ENCODE measurements at places on chromosomes 12 and 14. TPM values are rescaled to one million over a fixed set of nuclear protein-coding genes. Genes with fewer than 3 reads are reported as not detected.

The SSTR1 gene
- 1.1 TPM for total RNA-seq

The HHIPL1 gene
- total RNA-seq, result 0.56 TPM

The TMEM117 gene
- 29.7 TPM for total RNA-seq

DNA sequence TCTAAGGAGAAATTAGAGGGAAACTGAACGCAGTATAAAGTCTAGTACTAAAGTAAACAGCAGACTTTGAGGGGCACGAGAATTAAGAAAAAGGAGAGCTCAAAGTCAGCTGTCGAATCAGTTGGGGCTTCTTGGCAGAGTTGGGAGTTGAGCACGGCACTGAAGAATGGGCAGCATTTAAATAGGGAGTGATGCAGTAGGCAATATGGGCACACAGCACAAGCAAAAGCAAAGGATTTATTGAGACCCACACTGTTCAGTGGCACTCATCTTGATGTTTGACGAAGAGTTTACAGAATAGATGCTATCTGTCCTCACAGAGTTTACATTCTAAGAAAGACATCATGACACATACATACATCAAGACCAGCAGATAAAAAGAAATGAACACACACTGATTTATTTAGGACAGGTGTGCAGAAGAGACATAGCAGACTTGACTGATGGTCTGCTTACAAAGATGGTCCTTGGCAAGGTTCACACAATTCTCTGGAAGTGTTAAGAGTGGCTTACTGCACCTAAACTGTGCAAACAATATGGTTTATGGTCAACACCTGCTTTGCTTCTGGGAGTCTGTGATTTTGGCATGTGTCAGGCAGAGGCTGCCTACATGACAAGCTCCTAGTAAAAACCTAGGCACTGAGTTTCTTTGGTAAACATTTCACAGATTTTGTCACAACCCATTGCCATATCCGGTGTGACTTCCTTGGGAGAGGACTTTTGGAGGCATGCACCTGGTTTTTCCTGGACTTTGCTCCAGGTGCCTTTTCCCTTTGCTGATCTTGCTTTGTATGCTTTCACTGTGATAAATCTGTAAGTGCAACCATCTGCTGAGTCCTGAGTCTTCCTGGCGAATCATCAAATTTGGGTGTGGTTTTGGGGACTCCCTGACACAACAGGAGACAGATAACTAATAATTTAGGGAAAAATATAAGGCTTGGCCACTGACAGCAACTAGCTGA lies 26.3 kb downstream of the ALKBH1 start:
- H3K36me3 ChIP-seq, result peaks cover 10% of the 10 kb centered on the region
- no peak overlapping the region for H3K4me3 ChIP-seq
- no peaks in the 10 kb centered on the region for H3K27me3 ChIP-seq
- no peak overlapping the region for H3K27ac ChIP-seq
- H3K4me1 ChIP-seq, result peaks cover 5% of the 10 kb centered on the region

DNA sequence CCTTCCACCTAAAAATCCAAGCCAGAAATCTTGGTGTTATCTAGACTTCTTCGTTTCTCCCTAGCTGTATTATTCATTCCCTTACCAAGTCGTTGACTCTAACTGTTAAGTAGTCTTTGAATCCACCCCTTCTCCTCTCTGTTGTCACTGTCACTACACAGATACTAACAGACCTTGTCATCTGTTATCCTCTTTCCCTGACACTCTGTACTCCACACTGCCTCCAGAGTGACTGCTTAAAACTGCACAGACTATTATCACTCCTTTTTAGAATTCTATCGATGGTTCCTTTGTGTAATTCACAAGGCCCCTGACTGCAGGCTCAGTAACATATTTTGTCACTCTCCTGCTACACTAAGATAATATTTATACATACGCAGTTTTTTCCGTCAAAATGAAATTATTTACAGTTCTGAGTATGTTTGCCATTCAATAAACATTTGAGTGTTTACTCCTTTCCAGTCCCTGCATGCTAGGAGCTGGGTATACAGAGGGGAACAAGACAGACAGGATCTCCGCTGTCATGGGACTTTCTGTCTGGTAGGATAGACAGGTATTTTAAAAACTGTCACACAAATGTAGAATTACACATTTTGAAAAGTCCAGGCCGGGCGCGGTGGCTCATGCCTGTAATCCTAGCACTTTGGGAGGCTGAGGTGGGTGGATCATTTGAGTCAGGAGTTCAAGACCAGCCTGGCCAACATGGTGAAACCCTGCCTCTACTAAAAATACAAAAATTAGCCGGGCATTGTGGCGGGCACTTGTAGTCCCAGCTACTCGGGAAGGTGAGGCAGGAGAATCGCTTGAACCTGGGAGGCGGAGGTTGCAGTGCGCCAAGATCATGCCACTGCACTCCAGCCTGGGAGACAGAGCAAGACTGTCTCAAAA lies 3.8 kb downstream of the MARS1 start:
- H3K27ac ChIP-seq, result no peak overlapping the region
- H3K36me3 ChIP-seq, result peaks cover 38% of the 10 kb centered on the region
- H3K27me3 ChIP-seq, result no peaks in the 10 kb centered on the region
- peaks cover 6% of the 10 kb centered on the region for H3K4me1 ChIP-seq
- no peak for DNase-seq
- no peak overlapping the region for H3K4me3 ChIP-seq
